ENCODE measurements at places on chromosomes 16 and 17. TPM values are rescaled to one million over a fixed set of nuclear protein-coding genes. Genes with fewer than 3 reads are reported as not detected.
A peak's percentile ranks its signal among the peaks of the same experiment; 100 is the strongest.

GRCh38 chr17:2925011-2925410 is 128.8 kb downstream of the RAP1GAP2 start:
- no peak for DNase-seq

DNA sequence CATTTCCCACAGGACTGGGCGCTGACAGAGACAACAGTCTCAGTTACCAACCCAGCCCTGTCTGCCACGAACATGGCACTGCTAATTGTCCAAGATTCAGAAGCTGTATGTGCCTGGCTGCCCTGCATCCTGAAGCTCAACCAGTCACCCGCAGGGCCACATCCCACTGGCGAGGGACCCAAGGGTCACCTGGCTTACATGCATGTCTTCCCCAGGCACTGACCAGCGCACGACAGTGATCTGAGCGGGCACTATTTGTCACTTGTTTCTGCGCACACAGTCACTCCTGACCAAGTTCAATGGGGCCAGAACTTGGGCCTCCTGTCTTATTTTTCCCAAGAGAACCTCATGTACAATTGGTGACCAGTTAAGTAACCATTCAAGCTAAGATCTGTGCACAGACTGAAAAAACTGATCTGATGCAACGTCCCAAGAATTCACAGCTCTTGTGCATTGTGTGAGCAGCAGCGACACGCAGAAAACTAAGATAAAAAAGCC is 13.1 kb downstream of the USP7 start:
- DNase-seq = peak; percentile 54

NECAB2 gene
- 0.71 TPM for total RNA-seq

KRT26 gene
- not detected for total RNA-seq

GRCh38 chr17:5050278-5050677 is 15.1 kb upstream of the SLC52A1 start:
- DNase-seq = no peak

DNA sequence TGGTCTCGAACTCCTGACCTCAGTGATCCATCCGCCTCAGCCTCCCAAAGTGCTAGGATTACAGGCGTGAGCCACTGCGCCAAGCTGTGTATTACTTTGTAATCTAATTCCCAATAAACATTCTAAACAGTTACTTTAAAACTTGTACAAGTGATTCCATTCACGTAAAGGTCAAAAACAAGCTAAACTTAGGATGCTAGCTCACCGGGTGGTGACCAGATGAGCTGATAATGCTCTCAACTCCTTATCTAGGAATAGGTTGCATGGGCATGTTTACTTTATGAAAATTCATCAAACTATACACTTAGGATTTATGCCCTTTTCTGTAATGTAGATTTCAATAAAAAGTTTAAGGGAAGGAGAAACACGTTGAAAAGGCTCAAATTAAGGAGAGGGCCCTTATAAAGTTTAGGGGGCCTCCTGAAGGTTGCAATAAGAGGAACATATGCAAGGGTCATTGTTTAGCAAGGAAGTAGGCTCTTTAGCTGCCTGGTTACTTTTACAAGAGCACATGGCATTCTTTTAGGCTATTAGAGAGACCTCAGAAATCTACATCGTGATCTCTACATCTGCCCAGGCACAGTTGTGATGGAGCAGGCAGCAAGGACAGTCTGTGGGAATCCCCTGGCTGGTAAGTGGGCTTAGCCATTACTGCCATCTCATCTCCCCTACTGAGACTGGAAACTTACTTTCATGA is 13.3 kb downstream of the CDR2 start:
- no peak for DNase-seq

DNA sequence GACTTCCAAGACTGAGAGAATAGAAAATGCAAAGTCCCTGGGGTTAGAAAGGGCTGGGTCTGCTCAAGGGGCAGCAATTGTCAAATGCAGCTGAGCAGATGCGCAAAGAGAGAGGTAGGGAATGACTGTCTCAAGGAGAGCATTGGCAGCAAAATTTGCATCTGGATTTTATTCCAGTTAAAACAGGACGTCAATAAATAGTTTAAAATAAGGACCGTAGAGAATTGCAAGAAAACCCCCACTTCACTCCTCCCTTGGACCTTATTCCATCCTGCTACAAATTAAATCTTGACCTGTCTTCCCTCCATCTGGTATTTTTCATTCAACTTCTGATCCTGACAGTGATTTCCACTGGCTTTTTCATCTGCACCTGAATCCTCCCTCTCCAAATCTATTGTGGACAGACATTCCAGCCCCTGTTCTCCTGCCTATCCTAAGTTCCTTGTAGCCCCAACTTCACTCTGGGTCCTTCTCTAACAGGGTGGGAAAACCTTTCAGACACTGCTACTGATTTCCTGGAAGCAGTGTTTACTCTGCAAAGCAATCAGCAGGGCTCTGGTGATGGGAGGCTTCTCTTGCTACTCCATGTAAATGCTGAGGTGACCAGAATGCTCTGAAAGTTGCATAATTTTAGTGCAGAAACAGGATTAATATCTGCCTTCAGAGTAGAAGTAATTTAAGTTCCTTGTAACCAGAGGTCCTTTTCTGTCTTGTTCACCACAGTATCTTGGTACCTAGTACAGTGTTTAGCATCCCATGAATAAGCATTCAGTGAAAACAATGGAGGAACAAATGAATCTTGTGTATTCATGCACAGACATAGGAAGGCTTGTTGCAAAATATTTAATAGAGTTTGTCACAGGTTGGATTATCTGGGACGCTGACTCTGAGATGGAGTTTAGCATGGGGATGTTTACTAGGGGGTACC is 79.2 kb downstream of the CDH11 start:
- no peak for DNase-seq

DNA sequence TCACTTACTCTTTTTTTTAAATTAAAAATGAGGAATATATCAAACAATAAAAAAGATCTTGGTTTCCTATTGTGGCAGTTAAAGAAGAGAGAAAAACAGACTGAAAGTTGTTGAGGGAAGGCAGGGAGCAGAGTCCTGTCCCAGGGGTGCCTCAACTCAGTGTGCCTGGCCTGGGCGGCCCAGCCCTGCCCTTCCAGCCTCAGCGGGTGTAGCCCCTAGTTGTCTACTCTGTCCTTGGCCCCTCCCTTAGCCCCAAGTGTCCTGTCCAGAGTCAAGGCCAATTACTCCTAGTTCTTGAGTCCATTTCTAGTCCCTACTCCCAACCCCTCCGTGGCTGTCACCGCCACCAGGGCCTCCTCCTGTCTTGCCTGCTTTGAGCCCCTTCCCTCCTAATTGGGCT is 52.5 kb downstream of the SMPD3 start:
- DNase-seq = no peak

DNA sequence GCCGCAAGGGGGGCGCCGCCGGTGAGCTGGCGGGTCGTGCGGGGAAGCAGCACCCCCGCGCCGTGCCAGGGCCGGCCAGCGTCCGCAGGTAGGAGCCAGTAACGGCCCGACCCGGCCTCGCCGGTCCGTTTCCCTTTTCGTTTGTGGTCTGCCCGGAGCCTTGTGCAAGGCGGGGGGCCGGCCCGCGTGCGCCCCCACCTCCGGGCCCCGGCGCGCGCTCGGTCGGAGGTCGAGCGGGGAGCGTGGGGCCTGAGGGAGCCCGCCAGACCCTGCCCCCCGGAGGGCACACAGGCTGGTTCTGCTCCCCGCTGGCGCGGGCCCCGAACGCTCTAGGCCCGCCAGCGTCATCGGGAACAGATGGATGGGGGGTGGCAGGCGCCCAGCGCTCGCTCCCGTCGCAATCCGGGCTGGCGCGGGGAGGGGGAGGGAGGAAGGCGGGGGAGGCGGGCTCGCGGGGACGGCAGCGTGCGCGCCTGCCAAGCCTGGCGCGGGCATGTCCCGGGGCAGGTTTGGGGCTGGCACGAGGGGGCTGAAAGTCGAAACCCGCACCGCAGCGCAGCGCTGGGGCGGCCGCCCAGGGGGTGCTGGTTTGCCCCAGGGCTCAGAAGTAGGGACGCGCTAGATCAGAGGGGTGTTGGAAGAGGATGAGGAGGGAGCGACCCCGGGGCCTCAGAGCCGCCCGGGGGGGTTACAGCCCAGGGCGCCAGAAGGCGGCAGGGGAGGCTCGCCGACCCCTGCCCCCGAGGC is 1.5 kb upstream of the GSE1 start:
- peak; percentile 94 for DNase-seq

DNA sequence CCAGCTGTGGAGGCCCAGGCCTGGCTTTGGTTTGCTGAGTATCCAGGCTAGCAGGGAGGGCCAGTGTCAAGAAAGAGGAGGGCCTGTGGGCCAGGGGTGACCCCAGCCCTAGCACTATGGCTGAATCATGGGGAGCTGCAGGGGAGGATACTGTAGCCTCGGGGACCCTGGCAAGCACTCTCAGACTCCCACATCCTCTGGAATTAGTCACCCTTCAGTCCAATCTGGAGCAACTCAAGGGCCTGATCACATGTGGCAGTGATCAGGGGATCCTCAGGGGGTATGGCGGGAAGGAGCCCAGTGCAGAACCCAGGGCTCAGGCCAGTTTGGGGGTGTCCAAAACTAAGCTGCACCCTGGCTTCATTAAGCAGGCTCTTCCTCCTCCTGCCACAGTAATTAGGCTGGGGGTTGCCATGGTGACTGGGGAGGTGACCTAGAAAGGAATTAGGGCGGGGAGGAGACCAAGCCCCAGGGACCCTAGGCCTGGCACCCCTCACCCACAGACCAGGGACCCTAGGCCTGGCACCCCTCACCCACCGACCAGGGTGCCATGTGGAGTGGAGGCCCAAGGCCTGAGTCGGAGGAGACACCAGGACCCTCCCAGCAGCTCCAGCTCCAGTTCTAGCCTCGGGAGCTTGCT is 5.8 kb downstream of the NLGN2 start:
- no peak for DNase-seq

- peak; percentile 81 for DNase-seq
These were observed 127.6 kb upstream of the TNRC6C start for GRCh38 chr17:77830816-77831473.

GRCh38 chr17:62735044-62735651 is 73.0 kb downstream of the MARCHF10 start:
- no peak for DNase-seq

GRCh38 chr16:61879306-61879705 is 156.9 kb downstream of the CDH8 start:
- no peak for DNase-seq

DNA sequence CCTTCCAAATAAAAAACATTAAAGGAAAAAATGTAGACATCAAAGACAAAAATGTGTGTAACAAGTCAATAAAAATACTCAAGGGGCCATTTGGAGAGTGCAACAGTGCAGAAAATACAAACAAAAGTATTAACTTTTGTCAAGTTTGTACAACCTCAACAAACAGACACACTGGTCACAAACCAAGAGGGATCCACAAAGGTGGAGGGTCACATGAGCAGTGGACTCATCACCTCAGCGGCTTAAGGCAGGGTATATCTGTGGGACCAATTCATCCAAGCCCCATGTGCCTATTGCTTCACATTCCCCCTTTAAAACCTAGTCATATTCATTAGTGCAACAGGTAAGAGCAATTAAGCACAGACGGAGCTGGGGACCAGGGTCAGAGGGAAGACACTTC is 45.2 kb downstream of the DCUN1D3 start:
- no peak for DNase-seq
